ENCODE measurements at places on chromosomes 1 and 21.

DNA sequence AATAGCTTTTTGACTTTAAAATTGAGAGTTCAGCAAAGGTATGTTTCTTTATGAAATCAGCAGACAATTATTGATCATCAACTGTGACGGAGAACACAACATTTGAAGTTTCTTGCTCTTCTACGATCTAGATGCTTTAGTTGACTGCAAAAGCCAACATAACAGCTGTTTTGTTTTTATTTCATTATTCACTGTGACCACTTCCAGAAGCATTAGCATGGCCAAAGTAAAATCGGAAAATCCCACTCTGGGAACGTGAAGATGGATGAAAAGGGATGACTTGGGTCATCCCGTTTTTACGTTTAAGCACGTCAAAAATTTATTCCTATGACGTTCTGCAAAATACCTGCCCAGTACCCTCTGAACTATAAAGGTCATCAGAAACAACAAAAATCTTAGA lies 833.0 kb upstream of the ADAMTS5 start:
- DNase-seq, result no peak

DNA sequence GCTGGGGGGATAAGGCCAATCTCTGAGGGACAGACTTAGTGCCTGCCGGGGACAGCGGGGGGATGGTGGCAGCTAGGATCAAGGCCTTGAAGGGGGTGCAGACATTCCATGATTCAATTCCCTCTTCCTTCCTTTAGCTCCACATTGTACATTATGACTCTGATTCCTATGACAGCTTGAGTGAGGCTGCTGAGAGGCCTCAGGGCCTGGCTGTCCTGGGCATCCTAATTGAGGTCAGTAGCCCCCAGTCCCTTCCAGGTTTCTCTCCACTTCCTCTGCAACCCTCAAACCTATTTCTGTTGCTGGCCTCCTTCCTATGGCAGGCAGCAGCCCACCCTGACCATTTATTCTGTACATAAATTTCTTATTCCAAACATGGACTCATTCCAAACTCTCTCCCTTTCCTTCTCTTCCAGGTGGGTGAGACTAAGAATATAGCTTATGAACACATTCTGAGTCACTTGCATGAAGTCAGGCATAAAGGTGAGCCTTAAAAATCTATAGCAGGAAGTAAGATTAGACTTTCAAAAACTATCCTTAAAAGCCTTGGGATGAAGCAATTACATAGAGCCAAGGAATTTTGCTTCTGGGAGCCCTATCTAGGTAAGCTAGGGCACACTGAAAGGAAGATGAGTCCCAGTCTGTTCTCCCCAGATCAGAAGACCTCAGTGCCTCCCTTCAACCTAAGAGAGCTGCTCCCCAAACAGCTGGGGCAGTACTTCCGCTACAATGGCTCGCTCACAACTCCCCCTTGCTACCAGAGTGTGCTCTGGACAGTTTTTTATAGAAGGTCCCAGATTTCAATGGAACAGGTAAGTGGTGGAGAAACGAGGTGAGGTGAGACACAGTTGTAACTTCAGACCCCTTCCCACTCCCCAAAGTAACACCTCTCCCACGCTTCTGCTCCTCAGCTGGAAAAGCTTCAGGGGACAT lies 5.1 kb downstream of the CA14 start:
- DNase-seq, result no peak

DNA sequence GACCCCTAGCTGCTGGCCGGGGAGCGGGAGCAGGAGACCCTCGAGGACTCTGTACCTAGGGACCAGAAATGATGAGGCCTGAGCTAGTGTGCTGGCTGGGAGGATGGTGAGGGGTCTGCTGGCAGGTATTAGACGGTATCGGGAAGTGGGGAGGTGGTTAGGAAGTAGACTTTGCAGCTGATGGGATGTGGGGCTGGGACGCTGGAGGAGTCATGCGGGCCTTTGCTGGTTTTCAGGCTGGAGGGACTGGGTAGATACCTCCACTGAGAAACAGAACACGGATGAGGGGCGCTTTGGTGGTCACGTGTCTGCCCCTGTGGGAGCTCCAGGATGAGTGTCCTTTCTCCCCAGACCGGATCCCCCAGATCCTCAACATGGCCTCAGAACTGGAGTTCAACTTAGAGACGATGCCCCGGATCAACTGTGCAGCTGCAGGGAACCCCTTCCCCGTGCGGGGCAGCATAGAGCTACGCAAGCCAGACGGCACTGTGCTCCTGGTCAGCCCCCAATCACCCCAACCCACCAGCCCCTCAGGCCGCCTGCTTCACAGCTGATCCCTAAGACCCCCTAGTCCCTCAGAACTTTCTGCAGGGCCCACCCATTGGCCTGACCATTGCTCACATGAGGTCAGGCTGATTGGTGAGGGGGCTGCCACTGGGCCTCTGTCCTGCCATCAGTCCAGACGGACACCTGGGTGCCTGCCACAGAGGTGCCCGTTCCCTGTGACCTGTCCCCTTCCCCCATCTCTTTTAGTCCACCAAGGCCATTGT lies 8.0 kb downstream of the TIE1 start:
- DNase-seq, result no peak

GRCh38 chr1:42797979-42798378 lies 13.2 kb downstream of the TMEM269 start:
- no peak for DNase-seq

DNA sequence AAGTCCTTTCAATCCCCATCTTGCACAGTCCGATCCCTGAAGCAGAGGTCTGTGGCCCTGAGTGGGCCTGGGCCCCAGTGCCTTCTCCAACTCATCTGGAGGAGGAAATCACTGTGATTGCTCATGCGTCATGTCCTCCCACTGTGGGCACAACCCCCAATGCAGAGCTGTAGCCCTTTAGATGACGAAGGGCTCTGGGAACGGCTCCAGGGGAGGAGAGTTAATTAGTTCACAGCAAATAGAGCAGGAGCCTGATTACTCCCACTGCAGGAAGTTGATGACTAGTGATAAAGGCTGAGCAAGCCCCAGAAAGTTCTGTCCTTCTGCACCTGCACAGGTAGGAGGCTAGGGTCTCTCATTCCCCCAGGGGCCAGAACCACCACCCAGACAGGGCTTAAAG lies 111.5 kb downstream of the CCDC185 start:
- DNase-seq, result no peak

- no peak for DNase-seq
These were observed 147.6 kb downstream of the PBX1 start for GRCh38 chr1:164706606-164706987.

- DNase-seq, result no peak
These were observed 7.7 kb downstream of the VPS26C start for GRCh38 chr21:37259426-37259825.

GRCh38 chr1:8813016-8813763 lies 4.2 kb downstream of the RERE start:
- no peak for DNase-seq

DNA sequence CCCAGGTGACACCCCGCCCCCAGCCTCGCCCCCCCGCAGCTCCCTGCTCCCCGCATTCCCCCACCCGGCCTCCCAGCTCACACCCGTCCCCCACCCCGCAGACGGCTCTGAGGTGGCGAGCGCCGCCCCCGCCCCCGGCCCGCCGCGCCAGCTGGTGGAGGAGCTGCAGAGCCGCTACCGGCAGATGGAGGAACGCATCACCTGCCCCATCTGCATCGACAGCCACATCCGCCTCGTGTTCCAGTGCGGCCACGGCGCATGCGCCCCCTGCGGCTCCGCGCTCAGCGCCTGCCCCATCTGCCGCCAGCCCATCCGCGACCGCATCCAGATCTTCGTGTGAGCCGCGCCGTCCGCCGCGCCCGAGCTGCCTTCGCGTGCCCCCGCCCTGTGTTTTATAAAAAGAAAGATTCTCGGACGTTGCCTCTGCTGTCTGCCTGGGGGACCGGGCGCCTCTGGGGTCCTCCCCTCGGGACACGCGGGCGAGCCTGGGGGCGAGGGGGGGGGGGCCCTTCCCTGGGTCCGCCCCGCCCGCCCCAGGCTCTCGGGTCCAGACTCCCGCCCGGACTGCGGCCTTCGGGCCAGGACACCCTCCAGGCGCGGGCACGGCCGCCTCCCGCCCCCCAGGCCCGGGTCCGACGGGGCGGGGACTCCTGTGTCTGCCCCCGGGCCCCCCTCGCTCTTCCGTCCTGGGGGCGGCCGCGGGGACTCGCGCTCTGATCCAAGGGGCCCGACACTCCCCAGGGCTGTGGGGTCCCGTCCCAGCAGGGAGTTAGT lies 1.6 kb upstream of the MMP23B start:
- DNase-seq, result peak; percentile 92

DNA sequence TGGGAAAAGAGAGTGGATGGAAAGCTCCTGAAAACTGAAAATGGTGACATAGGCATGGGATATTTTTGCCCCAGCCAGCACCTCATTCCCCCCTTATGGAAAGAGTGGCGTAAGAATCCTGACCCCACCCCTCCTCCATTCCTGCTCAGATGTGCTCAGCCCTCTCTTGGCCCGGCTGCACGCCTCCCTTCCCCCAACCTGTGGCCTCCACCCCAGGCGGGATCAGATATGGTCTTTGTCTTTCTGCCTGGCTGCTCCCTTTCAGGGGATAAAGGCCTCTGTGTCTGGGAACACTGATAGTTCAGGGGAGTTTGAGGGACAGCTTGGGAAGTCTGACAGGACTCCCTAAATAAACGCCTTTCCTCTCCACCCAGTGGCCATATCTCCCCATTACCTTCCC lies 49.8 kb downstream of the KIRREL1 start:
- DNase-seq, result no peak

DNA sequence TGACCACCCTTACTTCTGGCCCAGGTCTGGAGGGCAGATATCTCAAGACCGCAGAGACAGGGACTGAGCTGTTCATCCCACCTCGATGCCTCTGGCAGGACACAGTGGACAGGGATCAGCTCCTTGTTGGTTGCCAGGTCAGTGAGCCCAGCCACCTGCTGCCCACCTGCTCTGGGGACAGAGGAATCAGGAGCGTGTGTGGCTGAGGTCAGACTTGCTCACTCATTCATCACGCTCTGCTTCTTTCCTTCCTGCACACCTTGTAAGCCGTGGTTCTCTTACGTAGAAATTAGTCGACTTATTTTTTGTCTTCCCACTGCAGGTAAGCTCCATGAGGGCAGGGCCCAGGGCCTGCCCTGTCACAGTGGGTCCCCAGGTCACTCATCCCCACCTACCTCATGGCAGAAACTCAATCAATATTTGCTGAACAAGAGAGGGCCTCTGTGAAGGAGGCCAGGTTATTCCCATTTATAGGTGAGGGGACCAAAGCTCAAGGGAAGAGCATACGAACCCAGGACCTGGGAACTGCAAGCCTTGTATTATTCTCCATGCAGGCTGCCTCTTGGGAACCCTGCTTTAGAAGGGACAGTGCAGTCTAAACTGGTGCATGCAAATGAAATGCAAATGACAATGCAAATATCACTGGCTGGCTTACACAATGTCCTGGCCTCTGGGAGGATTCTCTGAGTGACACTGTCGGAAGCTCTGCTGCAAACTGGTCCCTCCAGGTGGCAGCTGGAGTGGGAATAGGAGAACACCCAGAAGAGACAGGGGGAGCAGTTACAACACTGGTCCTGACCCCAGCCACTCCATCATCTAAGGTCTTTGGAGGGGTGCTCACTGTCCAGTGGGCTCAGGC lies 58.4 kb upstream of the PAX7 start:
- DNase-seq, result no peak

- no peak for DNase-seq
These were observed 4.7 kb downstream of the SNAPIN start for GRCh38 chr1:153663211-153663610.

GRCh38 chr1:59898927-59899326 lies 27.6 kb downstream of the CYP2J2 start:
- DNase-seq, result no peak

- DNase-seq, result no peak
These were observed 76.2 kb downstream of the BRINP2 start for GRCh38 chr1:177246710-177247580.

DNA sequence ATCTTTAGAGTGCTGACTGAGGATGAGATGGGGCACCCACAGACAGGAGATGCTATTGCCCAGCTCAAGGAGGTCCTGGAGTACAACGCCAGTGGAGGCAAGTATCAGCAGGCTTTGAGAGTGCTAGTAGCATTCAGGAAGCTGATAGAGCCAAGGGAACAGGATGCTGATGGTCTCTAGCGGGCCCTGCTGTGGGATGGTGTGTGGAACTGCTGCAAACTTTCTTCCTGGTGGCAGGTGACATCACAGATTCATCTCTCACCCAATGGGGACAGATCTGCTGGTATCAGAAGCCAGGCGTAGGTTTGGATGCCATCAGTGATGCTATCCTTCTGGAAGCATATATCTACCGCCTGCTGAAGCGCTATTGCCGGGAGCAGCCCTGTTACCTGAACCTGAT lies 609.8 kb upstream of the NCAM2 start:
- no peak for DNase-seq

- DNase-seq, result no peak
These were observed 160.6 kb upstream of the USP24 start for GRCh38 chr1:55375617-55376258.

DNA sequence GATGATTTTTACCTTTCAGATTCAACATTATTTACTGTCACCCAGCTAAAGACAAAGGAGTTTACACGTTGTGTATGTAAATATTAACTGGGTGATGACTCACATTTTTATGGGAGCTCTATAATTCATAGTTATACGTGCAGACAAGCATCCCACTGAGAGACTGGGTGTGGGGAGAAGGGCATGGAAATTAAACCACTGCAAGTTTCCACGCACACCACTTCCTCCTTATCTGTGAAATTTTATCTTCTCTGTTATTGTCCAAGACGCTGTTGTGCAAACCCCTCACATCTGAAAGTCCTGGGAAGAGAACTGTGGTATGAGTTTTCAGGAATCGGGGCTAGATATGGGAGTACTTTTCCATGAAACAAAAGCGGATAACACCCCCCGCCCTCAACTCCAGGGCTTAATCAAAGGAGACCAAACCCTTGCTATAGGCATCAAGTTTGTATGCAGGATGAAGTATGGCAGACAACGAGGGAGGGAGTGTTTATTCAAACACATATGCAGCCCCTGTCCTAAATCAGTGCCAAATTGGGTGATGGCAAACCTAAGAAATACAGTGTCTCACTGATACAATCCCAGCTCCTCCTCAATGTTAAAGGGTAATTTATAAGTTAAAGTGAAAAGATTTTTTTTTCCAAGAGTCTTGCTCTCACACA lies 23.3 kb upstream of the DPT start:
- no peak for DNase-seq

DNA sequence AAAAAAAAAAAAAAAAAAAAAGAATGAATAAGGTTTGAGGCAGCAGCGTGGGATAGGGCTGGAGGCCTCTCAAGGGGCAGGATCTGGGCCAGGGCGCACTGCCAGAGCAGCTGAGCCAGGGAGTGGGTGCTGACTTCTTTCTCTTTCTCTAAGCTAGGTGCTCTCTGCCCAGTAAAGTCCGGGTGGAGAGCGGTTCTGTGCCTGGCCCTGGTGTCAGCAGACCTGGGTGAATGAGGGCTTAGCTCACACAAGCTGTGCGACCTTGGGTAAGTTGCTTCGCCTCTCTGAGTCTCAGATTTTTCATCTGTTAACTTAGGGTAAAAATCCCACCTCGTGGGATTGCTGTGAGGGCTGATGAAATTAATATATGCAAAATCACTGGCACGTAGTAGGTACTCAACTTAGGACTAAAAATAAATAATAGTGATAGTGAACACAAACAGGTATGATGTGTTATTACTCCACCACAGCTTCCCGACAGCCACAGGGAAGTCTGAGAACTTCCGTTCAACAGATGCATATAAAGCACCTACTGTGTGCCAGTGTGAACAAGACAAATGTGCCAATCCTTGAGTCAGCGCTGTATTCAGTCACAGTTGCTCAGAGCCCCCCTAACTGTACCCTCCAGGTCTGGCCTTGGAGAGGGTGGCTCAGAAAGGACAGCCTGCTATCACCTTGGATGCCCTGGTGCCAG lies 2.0 kb upstream of the FAM131C start:
- no peak for DNase-seq

Data from activated CD4-positive, CD25-positive, alpha-beta regulatory T cell treated with anti-CD3 and anti-CD28 coated beads, Interleukin-2, amount 50 U/mL, for 72 hours (primary cell).